ENCODE measurements at places on chromosomes 13 and 19.

DNA sequence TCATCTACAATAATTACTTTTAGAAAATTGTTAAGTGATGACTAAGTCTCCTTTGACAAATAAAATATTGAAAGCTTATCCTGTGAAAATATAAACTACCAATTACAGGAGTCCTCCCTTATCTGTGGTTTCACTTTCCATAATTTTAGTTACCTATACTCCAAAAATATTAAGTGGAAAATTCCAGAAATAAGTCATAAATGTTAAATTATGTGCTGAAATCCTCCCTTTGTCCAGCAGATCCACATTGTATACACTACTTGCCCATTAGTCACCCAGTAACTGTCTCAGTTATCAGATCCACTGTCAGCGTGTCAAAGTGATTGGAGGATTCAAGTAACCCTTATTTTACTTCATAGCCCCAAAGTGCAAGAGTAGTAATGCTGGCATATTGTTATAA lies 98.1 kb downstream of the SERP2 start:
- no peak for DNase-seq

GRCh38 chr19:34731019-34731829 lies 2.8 kb upstream of the ZNF181 start:
- DNase-seq, result no peak

DNA sequence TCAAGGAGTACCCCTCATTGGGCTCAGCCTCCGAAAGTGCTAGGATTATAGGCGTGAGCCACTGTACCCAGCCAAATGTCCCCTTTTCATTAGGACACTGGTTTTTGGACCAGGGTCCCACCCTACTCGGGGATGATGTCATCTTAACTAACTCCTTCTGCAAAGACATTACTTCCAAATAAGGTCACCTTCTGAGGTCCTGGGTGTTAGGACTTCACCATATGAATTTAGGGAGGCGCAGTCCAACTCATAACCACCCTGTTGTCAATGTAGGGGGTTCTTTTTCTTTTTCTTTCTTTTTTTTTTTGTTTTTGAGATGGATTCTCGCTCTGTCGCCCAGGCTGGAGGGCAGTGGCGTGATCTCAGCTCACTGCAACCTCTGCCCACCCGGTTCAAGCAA lies 32.7 kb upstream of the NFIC start:
- no peak for DNase-seq

DNA sequence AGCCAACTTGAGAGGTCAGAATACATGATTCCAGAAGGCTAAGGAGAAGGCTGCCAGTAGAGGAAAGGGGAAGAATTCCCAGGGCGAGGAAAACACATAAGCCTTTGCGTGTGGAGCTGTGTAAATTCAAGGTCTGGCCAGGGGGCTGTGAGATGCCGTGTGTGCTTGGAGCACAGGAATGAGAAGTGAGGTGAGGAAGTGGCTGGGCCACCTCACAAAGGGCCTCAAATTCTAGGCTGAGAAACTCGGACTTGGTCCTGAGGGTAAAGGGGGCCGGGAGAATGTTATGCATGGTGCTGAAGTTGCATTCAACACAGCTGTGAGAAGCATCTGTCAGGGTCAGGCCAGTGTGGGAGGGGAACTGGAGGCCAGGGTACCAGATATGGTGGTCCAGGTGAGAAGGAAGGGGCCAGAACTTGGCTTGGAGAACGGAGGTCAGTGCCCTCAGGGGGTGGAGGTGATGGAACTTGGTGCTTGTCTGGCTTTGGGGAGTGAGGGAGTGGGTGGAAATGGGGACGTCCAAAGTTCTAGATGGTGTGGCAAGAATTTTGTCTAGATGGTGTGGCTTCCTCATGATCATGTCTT lies 4.9 kb upstream of the ZNF580 start:
- DNase-seq, result no peak

GRCh38 chr13:99648927-99649326 lies 147.7 kb downstream of the TM9SF2 start:
- no peak for DNase-seq

DNA sequence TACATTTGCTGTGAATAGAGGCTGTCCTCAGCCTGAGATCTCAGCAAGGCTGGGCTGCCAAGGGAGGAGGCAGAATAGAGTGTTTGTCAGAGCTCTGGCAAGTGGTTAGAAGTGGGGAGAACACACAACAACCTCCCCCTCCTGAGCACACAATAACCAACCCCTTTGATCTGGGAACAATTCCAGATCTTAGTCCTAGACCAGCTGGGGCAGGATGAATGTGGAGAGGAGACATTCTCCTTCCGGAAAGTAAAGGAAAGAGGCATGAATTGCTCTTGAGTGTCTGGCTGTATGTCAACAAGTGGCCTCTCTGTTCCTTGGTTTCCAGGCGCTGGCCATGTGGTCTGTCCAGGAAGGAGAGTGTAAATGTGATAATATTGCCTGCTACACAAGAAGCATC lies 114.9 kb upstream of the TMTC4 start:
- DNase-seq, result no peak

DNA sequence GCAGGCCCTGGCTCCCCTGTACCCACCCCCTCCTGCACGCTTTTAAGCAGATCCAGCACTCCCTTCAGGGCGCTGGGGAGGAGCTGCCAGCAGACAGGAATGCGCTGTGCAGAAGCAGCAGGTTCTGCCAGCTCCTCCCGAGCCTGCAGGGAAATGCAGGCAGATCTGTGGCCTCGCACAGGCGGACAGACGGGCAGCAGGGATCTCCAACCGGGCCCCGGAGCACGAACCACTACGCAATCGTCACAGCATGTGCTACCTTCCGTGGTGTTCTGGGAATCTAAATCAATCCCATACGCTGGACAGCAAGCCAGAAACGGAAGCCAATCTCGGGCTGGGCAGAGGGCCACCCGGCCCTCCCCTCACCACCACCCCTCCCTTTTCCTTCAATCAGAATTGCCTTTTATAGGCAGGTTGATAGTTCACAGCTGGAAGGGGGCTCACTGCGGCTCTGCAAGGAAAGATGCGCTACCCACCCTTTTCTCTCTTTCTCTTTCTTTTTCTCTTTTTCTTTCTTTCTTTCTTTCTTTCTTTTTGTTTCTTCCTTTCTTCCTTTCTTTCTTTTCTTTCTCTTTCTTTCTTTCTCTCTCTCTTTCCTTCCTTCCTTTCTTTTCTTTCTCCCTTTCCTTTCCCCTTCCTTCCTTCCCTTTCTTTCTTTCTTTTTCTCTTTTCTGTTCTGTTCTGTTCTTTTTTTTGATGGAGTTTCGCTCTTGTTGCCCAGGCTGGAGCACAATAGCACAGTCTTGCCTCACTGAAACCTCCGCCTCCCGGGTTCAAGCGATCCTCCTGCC lies 99.9 kb downstream of the GNG7 start:
- peak; percentile 80 for DNase-seq

- no peak for DNase-seq
Observed at GRCh38 chr13:68806125-68806524, 1301.5 kb upstream of the ATXN8OS start.

GRCh38 chr13:102905905-102906771 lies 60.3 kb downstream of the ERCC5 start:
- DNase-seq, result no peak

GRCh38 chr19:31583148-31583547 lies 233.9 kb upstream of the TSHZ3 start:
- DNase-seq, result no peak

DNA sequence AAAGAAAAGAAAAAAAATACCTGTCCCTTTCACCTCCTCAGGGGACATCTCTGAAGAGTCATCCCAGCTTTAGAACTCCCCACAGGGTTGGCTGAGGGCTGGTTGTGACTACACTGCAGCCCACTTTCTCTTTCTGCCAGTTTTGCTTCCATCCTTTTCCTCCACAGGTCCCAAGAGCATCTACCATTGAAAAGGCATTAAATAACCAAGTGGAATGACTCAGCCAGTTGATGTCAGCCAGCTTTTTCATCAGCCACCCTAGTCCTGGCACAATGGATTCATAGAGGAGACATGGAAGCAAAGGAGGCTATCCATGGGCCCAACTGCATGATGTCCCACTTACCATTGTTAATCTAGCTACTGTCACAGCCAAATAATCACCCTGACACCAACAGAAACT lies 9.2 kb upstream of the RCBTB1 start:
- no peak for DNase-seq

- DNase-seq, result no peak
Observed at GRCh38 chr13:60078226-60078625, 85.5 kb downstream of the DIAPH3 start.

- DNase-seq, result no peak
Observed at GRCh38 chr19:35272122-35272719, 3.5 kb downstream of the USF2 start.

GRCh38 chr13:52884429-52885010 lies 36.1 kb upstream of the PCDH8 start:
- DNase-seq, result no peak

DNA sequence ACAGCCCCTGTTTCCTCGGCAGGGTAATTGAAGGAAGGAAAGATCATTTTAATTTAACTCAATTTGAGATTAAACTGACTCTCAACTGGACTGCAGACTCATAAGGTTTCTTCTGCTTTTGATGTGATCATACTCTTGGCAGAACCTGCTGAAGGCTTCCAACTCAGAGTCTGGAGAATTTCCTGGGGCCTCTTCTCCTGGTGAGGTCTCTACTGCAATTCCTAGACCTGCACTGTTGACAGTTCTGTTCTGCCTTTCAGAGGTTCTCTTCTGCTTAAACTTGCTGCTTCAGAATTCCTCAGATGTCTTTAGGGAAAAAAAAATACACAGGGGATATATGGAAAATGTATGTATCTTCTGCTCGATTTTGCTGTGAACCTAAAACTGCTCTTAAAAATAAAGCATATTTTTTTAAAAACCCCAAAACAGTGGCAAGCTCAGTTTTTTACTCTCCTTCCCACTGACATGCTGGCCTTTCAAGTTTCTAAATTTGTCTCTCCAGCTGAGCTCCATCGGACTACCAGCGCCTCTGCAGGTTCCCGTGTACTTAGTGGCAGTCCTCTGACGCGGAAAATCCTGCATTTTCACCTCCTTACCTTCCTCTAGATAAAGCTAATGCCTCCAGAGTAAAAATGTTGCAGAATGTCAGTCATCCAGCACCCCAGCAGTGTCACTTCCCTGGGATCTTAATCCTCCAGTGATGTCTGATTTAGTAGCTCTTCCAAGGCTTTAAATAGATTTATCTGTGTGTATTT lies 733.5 kb upstream of the SGCG start:
- no peak for DNase-seq
